ENCODE measurements at places on chromosomes 4 and X. TPM values are rescaled to one million over a fixed set of nuclear protein-coding genes. Genes with fewer than 3 reads are reported as not detected.

The PFKFB1 gene
- total RNA-seq: 0.64 TPM

The HEPH gene
- not detected for total RNA-seq

The RXFP1 gene
- not detected for total RNA-seq

- H3K4me1 ChIP-seq: peaks cover 46% of the 10 kb centered on the region
- no peaks in the 10 kb centered on the region for H3K27me3 ChIP-seq
- no peak overlapping the region for H3K27ac ChIP-seq
- DNase-seq: no peak
- H3K4me3 ChIP-seq: no peak overlapping the region
- H3K36me3 ChIP-seq: peaks cover 21% of the 10 kb centered on the region
Measured at GRCh38 chr4:109440948-109441347, 7.3 kb downstream of the SEC24B start.
